ENCODE measurements at places on chromosomes 16 and 17.

- no peak for DNase-seq
Measured at GRCh38 chr16:66008136-66008535, 358.4 kb upstream of the CDH5 start.

DNA sequence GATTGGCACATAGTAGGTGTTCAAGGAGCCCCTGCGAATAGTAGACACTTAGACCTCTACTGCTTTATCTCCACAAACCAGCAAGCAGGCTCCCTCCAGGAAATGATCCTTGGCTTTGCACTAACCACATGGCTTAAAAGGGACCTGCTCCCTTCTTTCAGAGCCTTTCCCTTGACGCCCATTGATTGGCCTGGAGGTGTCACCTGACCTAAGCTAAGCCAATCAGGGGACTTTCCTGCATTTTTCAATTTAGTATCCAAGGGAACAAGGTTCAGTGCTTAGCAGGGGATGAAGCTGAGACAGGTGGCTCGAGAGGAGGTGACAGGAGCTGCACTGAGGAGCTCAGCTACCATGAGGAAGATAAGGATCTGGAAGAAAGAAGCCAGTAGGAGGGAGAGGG is 52.8 kb downstream of the CLEC19A start:
- DNase-seq, result no peak

GRCh38 chr17:32664936-32665583 is 178.3 kb downstream of the CDK5R1 start:
- no peak for DNase-seq

DNA sequence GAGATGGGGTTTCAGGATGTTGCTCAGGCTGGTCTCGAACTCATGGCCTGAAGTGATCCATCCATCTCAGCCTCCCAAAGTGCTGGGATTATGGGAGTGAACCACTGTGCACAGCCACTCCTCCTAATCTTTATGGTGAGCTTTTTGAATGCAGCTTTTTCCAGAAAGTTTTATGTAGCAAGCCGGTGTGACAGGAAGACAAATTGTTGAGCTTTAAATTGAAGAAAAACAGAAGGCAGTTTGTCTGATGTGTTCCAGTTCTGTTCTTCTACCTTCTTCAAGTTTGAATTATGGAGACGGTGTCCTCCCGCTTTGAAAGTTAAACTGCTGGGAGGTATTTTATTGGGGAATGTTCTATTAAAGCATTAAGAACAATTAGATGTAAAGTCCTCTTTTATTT is 177.1 kb downstream of the SNX29 start:
- no peak for DNase-seq

GRCh38 chr17:47961406-47961805 is 3.7 kb upstream of the PRR15L start:
- DNase-seq, result no peak

GRCh38 chr16:88907768-88908167 is 41.3 kb upstream of the PABPN1L start:
- DNase-seq, result no peak

DNA sequence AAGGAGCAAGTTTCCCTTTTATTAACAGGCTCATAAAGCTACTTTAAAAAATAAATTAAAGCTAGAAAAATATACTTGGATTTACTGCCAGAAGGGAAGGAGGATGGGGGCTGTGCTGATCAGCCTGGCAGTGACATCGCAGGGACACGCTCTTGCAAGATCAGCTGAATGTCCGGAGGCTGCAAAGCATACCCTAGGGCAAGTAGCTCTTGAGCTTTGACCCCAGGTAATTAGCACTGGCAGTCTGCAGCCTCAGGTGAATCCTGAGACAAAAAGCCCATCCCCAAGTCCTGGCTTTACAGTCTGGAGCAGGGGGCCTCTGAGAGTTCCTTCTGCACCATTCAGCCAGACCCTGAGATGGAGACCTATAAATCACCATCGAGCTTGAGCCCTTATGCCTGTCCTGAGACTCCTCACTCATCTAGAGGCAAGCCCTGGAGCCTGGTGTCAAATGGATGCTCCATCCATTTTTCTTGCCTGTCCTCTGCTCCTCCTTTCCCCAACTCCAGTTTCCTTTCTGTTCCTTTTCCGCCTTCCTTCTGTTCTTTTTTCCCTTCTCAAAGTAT is 131.7 kb downstream of the TMEM114 start:
- no peak for DNase-seq

GRCh38 chr17:19904924-19905323 is 37.2 kb upstream of the ULK2 start:
- DNase-seq, result no peak

- peak; percentile 30 for DNase-seq
Measured at GRCh38 chr17:77611791-77612502, 346.6 kb upstream of the TNRC6C start.

DNA sequence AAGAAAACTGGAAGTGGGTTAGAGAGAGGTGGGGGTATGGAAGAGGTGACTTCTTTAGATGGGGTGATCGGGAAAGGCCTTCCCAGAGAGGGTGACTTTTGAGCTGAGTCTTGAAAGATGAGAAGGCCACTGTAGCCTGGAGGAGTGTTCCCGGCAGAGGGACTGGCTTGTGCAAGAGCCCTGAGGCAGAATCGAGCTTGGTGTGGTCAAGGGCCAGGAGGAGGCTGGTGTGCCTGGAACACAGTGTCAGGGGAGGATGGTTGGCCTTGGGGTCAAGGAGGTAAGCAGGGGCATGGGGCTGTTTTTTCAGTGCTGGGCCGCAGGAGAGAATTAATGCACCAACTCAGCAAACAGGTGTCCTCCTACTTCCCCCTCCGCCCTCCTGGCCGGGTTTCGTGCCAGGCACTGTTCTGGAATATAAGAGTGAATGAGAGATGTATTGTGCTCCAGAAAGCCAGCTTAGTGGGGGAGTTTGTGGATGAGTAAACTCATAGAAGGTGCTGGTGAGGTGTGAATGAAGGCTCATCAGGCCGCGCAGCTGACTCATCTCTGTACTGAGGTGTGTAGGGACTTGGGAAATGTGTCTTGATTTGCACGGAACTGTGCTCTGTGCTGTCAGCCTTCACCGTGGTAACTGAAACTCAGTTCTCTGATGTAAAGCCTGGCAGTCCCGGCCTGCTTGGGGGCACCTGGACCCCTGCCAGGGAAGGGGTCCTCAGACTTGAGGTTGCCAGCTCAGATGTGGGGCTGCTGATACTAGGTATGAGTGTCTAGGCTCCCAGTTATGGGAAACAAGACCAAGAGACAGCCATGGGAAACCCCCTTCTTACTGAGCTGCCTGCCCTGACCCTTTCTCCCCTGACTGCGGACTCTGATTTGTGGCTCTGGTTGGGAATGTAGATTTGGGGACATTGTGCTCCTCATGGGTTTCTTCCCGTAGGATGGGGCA is 15.3 kb downstream of the KSR1 start:
- DNase-seq, result peak; percentile 92

GRCh38 chr17:71799657-71800056 is 321.2 kb upstream of the SOX9 start:
- DNase-seq, result no peak

- no peak for DNase-seq
Measured at GRCh38 chr17:50563092-50563511, 2.6 kb downstream of the CACNA1G start.

GRCh38 chr17:63568563-63568962 is 18.3 kb downstream of the DCAF7 start:
- no peak for DNase-seq

- no peak for DNase-seq
Measured at GRCh38 chr16:75264999-75265910, 13.8 kb upstream of the BCAR1 start.

DNA sequence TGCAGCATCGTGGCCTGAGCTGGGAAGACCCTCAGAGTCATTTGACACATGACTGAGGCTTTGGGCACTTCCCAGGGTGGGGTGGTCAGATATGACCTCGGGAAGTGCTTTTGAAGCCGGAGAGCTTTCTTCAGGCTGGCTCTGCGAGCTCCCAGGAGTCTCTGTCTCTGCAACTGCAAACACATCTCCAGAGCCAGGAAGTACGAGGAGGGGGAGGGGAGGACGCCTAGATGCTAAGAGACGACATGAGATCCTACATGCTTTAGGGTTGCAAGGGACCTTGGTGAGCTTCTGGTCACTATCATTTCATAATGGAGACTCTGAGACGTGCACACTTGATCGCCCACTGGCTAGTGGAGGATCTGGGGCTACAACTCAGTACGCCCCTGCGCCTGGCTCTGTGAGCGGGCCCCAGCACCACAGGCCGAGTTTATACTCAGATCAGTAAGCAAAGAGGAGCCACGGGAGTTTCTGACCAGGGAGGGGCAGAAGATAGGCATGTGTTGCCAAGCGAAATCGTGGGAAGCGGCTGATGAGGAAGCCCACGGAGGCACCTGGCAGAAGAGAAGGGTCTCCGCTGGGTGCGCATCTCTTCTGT is 527 bp upstream of the MGAT5B start:
- DNase-seq, result no peak

DNA sequence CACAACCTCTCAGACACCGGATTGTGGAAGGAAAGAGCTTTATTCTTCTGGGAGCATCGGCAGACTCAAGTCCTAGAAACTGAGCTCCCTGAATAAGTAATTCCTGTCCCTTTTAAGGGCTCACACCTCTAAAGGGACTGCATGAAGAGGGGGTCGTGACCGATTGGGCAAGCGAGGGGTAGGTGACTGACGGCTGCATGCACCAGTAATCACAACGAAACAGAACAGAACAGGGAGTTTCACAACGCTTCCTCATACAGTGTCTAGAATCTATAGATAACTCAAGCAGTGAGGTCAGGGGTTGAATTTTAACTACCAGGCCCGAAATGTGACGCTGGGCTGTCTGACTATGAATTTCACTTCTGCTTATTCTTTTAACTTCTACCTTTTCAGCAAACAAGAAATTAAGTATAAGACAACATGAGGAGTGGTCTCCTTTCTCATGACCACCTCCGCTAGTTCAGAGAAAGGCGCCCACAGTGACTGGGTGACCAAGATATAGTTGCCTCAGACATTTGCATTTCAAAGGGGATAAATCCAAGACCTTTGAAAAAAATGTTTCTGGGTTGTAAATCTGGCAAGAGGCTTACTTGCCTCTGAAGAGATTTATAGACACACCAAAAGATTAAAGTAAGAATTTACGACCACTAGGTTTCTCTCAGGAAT is 88.4 kb upstream of the ATF7IP2 start:
- DNase-seq, result no peak

DNA sequence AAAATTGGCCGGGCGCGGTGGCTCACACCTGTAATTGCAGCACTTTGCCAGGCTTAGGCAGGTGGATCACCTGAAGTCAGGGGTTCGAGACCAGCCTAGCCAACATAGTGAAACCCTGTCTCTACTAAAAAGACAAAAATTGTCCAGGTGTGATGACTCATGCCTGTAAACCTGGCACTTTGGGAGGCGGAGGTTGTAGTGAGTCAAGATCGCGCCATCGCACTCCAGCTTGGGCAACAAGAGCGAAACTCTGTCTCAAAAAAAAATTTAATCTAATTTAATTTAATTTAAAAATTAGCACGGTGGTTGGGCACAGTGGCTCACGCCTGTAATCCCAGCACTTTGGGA is 1.6 kb upstream of the HBQ1 start:
- DNase-seq, result no peak

DNA sequence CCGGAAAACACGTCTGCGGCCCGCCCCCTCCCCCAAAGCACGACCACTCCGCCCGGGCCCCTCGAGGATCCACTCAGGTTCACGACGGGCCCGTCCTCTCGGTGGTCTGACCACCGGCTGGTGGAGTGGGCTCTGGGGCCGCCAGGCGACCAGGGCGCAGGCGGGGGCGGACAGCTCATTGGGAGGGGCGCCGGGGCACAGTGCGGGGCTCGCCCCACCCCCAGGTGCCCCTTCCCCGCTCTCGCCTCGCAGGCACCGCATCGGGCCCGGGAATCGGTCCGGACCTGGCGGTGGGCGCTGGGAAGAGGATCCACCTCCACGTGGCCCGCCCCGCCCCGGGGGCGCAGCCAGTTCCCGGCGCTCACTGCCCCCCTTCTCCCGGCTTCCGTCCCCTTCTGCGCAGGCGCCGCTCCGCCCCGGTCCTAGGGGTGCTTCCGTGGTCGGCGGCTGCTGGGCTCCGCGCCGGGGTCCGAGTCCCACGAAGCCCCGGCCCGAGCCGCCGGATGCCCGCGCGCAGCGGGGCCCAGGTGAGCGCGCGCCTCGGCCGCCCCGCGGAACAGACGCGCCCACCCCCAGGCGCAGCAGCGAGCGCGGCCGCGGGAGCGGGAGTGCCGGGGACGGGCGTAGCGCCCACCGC is at the start of gene MPG:
MPG (plus strand) TSS at position 419 of the 637 bp plus-strand sequence; CDS start at position 504, 85 bp downstream.
- DNase-seq, result peak; percentile 94

DNA sequence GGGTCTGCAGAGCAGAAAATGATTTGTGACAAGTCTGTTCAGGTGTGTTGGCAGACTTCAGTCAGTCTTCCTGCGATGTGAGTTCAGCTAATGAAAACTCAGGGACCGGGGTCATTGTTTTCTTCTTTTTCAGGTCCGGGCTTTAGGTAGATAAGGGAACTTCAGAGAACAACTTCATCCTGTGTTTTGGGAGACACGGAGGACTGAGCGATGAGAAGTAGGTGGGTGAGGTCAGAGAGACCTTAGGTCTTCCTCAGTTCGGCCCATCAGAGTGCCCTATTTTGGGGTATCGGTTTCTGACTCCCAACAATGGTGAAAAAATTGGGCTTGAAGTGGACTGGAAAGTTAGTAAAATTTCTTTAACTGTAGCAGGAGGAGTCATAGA is 88.9 kb upstream of the ATF7IP2 start:
- no peak for DNase-seq

GRCh38 chr17:14856176-14856575 is 408.9 kb downstream of the PMP22 start:
- no peak for DNase-seq

GRCh38 chr16:53052519-53053501 is at the start of gene CHD9NB:
Gene CHD9NB, minus strand, starts transcription at chr16:53052897. Its CDS starts 8,739 bp downstream, at chr16:53044158.
- no peak for DNase-seq

DNA sequence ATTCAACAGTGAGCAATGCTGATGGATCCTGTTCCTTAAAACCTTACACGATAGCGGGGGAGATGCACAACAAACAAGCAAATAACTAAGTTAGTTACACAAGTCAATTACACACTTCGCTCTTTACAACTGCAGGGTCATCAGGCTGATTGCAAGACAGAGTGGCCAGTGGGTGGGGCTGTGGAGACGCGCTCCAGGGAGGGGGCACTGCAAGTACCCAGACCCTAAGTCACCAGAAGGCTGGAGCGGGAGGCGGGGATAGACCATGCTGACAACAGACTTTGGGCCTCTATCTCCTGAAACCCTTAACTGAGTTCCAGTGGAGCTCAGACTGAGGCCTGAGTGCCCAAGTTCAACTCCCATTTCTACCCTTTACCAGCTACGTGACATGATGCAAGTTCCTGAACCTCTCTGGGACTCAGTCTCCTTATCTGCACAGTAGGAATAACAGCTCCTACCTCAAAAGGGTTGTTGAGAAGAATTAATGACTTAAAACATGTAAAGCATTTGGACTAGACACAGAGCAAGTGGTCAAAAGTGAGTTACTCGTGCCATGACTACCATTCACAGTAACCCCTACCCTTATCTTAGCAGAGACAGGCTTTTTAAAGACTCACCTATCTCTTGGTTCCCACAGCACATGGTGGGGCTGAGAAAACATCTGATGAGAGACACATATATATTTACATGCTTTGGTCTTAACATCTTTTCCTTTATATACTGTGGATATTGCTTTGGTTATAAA is 10.4 kb downstream of the CPPED1 start:
- DNase-seq, result no peak

Measured in activated effector memory CD4-positive, alpha-beta T cell treated with anti-CD3 and anti-CD28 coated beads, Interleukin-2, amount 50 U/mL, for 16 hours (primary cell).